Substantia nigra (tissue), 51 donors: ENCODE measurements at places on chromosomes 6 and 20.

- no peak for DNase-seq
Observed at GRCh38 chr6:36246506-36247268, 23.2 kb upstream of the PNPLA1 start.

GRCh38 chr6:165807249-165807960 is 144.4 kb upstream of the PDE10A start:
- DNase-seq: no peak

DNA sequence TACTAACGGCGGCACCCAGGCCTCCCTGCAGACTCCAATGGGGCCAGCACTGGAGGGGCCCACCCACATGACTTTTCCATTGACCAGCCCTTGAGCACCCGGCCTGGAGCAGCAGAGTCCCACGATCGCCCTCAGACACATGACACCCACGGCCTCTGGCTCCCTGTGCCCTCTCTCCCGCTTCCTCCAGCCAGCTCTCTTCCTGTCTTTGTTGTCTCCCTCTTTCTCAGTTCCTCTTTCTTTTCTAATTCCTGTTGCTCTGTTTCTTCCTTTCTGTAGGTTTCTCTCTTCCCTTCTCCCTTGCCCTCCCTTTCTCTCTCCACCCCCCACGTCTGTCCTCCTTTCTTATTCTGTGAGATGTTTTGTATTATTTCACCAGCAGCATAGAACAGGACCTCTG is 26.1 kb upstream of the FANCE start:
- no peak for DNase-seq

DNA sequence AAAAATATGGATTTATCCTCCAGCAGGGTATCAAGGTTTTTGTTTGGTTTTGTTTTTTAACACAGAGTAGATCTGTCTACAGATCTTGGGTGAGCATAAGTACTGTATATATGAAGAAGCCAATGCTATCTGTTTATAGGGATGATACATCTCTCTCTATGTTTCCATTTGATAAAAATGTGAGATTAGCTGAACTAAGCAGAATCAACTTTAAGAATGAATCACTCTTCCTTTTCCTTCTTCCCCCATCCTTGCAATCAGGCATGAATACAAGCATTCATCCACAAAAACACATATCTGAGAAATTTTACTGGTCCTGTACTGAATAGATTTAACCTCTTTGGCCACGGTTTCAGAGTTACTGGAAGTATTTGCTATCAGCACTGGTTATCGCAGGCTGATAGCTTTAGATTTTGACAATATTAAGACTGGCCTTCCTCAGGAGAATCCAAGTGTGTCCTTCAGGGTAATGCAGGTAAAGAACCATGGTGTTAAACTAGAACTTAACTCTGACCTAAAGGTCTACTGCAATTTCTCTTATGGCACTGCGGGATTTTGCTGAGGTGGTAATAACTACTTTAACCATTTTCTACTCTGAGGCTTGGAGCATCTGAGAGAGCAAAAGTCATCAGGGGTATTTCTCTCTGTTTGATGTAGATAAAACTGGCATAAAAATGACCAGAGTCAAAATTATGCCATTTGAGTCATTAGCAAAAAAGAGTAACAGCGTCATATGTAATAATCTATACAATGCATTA is 1.5 kb downstream of the SNAP25 start:
- no peak for DNase-seq

GRCh38 chr20:47290666-47291430 is 65.7 kb downstream of the ZMYND8 start:
- DNase-seq: no peak

- no peak for DNase-seq
Observed at GRCh38 chr6:26514984-26515383, 14.9 kb downstream of the BTN1A1 start.

DNA sequence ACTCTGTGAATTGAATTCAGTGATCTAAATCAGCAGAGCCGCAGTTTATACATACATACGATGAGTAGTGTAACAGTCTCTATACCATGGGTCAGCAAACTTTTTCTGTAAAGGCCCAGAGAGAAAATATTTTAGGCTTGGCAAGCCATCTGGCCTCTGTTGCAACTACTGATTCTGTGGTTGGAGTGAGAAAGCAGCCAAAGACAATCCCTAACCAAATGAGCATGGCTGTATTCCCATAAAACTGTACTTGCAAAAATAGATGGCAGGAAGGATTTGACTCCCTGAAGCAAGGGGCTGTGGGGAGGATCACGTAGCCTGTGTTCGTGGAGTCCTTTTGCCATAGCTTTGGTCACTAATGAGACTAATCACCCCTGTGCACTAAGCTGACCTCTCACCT is 17.9 kb upstream of the MOCS1 start:
- DNase-seq: no peak

GRCh38 chr6:136548582-136549299 is 1.5 kb downstream of the MAP7 start:
- DNase-seq: no peak

- DNase-seq: no peak
Observed at GRCh38 chr6:111030008-111031007, 48.5 kb downstream of the RPF2 start.

GRCh38 chr6:98272060-98272459 is 562.3 kb upstream of the POU3F2 start:
- no peak for DNase-seq

DNA sequence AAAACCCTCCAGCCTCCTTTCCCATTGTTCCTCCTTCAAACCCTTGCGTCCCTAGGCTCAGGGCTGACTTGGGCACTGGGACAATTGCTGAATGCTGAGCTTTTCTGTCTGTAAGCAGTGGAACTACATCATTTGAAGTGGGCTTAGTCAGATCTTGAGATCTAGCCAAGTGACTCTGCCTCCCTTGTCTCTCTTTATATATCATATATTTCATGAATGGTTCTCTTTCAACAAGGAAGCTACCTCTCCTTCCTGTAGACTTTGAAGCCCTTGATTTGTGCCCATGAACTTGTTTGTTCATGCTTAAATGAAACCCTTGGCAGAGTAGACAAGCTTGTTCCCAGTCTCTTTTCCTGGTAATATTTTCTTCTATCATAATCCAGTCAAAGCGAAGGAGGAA is 60.0 kb upstream of the KIF13A start:
- DNase-seq: no peak

- DNase-seq: no peak
Observed at GRCh38 chr6:137046871-137047412, 2.2 kb upstream of the IL20RA start.

GRCh38 chr6:47446669-47447330 is 30.8 kb upstream of the CD2AP start:
- DNase-seq: no peak

DNA sequence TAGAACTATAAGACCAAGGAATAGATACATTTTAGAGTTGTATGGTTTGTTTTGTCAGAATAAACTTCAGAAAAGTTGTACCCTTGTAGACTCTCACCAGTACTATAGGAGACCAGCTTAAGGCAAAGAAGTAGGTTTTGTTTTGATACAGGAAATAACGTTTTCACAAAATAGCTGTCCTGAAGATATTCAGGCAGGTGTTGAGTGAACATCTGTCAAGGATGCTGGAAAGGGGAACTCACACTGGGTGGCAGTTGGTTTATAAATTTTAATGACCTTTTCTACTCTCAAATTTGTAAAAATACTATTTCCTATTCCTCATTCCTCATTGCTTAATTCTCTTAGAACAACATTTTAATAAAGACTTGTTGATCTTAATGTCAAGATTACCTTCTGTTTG is 174.0 kb upstream of the MAN1A1 start:
- no peak for DNase-seq

- peak; percentile 99 for DNase-seq
Observed at GRCh38 chr6:31776989-31777666, at the start of gene VWA7. TSS of gene VWA7 (minus strand) at chr6:31777328. CDS start at chr6:31776779, 549 bp downstream.

- DNase-seq: no peak
Observed at GRCh38 chr20:3749689-3750531, 17.4 kb downstream of the HSPA12B start.

DNA sequence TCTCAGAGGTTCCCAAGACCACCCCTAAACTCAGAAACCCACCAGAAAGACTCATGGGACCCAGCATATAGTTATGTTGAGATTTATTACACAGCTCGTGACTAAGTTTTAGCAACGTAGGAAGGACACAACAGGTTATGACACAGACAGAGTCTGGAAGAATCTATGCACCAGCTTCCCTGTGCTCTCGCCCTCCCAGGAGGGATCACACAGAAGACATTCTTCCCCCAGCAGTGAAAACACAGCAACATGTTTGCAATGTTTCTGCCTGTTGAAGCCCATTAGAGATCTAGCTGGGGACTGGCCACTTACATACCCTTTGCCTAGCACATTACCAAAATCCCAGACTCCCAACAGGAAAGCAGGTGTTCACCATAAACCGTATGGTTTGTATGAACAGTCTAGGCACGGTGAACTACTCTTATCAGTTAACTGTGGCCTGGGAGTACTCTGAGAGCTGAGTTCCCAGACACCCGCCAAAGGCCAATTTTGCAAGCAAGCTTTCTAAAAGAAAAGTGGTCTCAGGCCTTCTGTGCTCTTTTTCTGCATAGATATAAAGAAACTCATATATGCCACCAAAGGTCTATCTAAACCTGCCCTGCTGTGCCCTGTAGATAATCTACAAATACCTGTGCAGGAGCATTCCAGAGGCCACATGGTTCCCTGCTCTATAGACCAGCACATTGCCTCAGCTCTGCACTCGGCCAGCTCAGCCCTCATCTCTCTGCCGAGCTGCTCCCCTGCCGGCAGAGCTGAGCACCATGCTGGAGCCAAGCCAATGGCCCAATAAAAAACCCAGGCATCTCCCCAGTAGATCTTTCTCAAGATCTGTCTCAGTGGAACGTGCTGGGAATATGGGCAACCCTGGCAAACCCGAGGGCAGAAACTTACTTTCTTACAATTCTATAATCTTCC is 69.6 kb upstream of the SMIM28 start:
- DNase-seq: peak; percentile 11

DNA sequence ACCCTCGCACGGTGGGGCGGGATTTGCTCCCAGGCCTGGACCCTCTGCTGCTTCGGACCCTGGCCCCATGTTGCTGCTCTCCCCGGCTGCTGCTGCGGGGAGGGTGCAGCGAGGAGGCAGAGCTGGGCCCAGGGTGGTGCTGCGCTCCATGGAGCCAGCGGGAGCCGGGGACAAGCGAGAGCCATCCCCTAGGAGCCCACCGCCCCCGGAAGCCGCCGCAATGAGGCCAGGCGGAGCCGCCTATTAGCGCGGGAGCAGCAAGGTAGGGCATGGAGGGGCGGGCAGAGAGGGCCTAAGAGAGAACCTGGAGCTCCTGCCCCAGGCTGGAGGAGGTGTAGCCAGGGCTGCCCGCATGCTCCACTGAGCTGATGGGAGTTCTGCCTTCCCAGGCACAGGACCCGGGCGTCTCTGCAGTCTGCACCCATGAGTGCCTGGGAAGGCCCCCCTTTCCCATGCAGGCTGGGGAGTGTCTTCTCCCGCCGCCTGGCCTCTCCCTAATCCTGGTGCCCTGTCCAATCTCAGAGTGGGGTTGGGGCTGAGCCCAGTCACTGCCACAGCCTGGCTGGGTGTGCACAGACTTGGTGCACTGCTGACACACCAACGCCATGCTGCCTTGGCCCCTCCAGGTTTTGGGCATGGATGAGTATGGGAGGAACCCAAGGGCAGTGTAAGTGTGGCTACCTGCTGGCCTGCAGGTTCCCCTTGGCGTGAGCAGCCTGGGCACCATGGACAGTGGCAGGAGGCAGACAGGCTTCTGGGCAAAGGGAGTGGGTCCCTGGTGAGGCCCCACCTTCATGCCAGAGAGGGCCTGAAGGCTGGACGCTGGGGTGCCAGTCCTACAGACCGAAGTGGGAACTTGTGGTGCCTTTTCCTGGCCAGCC is 360.6 kb upstream of the MAP3K7 start:
- DNase-seq: no peak

- DNase-seq: no peak
Observed at GRCh38 chr6:45428727-45429126, 51.0 kb upstream of the SUPT3H start.

- peak; percentile 44 for DNase-seq
Observed at GRCh38 chr20:47318586-47319516, 37.6 kb downstream of the ZMYND8 start.

- DNase-seq: no peak
Observed at GRCh38 chr6:3517350-3517749, 60.5 kb upstream of the SLC22A23 start.

GRCh38 chr6:170005665-170006064 is 254.2 kb downstream of the ERMARD start:
- no peak for DNase-seq

DNA sequence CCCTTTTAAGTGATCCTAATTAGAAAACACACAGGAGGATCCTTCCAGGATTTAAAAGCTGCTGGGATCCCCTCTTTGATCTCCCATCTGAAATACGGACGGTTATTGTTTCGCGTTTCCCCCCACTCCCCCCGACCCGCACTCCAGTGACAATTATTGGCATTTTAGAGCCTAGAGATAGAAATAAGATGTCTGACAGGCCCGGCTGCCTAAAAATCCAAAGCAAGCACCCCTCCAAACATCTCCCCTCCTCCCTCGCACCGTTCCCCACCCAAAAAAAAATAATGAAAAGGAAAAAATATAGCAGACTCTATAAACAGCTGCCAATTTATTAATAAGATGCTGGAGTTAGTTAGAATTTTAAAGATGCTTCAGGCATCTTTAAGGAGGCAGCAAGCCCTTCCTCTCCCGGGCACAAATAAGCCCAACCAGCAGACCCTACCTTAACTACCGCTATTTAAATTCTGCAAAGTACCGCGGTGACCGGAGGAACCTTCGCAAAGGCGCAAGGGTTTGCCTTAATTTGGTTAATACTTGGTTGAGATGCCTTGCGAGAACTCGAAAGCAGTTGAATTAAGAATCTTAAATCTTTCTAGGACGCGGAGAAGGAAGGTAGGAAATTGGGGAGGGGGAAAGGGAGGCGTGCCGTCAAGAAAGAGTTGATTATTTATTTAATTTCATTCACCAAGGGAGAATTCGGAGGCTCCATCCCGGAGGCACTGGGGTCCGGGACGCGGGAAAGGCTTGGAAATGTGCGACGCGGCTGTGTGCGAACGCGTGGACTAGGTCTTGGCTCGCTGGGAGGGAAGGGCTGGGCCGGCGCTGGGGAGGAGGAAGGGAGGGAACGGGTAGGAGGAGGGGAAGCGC is 1.5 kb upstream of the ISM1 start:
- DNase-seq: no peak

DNA sequence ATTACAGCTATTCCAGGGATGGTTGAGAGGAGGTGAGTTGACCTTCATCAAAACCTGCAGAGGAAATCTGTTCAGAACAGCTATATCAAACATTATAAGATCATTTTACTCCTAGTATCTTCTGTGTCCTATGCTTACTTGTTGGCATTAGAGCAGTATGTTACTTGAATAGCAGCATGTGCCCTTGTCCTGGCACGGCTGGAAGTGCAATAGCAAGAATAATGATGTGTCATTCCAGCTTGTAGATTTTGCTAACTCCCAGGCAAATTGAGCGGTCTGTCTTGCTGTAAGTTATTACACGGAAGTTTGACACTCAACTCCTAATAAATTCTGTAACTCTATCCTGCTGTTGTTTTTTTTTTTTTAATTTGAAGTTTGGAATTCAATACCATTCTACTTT is 385.5 kb downstream of the TENT5A start:
- no peak for DNase-seq

- no peak for DNase-seq
Observed at GRCh38 chr6:133591275-133591674, 297.6 kb upstream of the TCF21 start.

GRCh38 chr6:51559059-51559458 is 528.4 kb downstream of the PKHD1 start:
- DNase-seq: no peak

- DNase-seq: no peak
Observed at GRCh38 chr20:22921595-22922421, 113.3 kb upstream of the SSTR4 start.

GRCh38 chr20:44488551-44488950 is 12.9 kb downstream of the TTPAL start:
- DNase-seq: no peak
